ENCODE measurements at places on chromosomes 3 and 15. TPM values are rescaled to one million over a fixed set of nuclear protein-coding genes. Genes with fewer than 3 reads are reported as not detected.

Gene MNS1
- total RNA-seq, result 0.74 TPM

Gene NEK10
- total RNA-seq, result 2.0 TPM

Gene SORD
- total RNA-seq, result 3.6 TPM

Gene GRAMD2A
- 0.17 TPM for total RNA-seq

Gene CASR
- total RNA-seq, result not detected

Gene DUT
- 49.8 TPM for total RNA-seq

Gene CNTN6
- total RNA-seq, result not detected

Gene TRIM59
- total RNA-seq, result 19.7 TPM

Gene IL17RB
- total RNA-seq, result not detected

Gene BOC
- under 0.01 TPM for total RNA-seq

Gene LCMT2
- 8.3 TPM for total RNA-seq

Gene TMEM40
- total RNA-seq, result not detected

Gene GPR62
- total RNA-seq, result not detected

Gene WNT7A
- total RNA-seq, result under 0.01 TPM

Gene ZNF385D
- total RNA-seq, result 4.4 TPM

Gene AHSG
- not detected for total RNA-seq

Gene HCN4
- not detected for total RNA-seq

Gene CD86
- not detected for total RNA-seq

Gene LRRC2
- total RNA-seq, result under 0.01 TPM

Gene VEPH1
- 8.2 TPM for total RNA-seq

Gene SOX14
- total RNA-seq, result not detected

Gene CPB1
- not detected for total RNA-seq

Gene ARHGAP11A
- 8.0 TPM for total RNA-seq

Gene SLC38A3
- not detected for total RNA-seq

Gene GMPPB
- total RNA-seq, result 50.9 TPM

Gene RTF1
- total RNA-seq, result 25.9 TPM

Gene ECE2
- total RNA-seq, result not detected

Gene ATP8B4
- total RNA-seq, result 1.7 TPM

Gene LRRIQ4
- total RNA-seq, result not detected

Gene RYR3
- total RNA-seq, result not detected

Gene LARP6
- 15.0 TPM for total RNA-seq

Gene CHST13
- not detected for total RNA-seq

Gene SENP5
- total RNA-seq, result 52.2 TPM

Gene LRRN1
- not detected for total RNA-seq

Gene CHRNA7
- total RNA-seq, result 0.79 TPM

Gene COLQ
- total RNA-seq, result 1.2 TPM

Gene C3orf85
- not detected for total RNA-seq

All from dermis blood vessel endothelial cell (primary cell).